GM13976 (cell line): ENCODE measurements at places on chromosomes 13 and 19.

DNA sequence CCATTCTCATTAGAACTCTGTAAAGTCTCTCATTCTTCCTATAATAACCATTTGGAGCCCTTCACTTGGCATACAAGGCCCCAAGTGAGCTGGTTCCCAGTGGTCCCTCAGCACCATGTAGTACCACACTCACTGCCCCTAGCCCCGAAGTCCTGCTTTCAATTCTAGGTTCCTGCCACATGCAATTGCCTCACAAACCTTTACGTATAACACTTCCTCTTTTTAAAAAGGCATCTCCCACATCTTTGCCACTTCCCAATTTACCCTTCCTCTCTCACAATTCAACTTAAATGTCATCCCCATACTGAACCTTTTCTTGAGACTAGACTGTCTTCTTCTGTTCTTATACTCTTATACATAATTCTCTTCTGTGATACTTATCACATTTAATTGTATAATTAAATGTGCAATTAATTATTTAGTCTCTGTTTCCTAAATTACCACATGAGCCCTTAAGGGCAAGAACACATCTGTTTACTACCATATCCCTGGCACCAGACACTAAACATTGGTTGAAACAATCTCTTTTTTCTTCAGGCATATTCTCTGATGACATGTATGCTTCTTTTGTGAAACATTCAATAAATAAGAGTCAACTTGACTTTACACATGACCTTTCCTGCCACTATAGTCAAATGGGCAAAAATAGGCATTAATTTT, 304.0 kb downstream of the SPRY2 start:
- DNase-seq: no peak

GRCh38 chr13:33537026-33537425, 251.5 kb upstream of the STARD13 start:
- DNase-seq: no peak

- DNase-seq: no peak
Observed at GRCh38 chr13:66578305-66578704, 651.8 kb downstream of the PCDH9 start.

GRCh38 chr13:85241060-85241459, 558.2 kb downstream of the SLITRK6 start:
- DNase-seq: no peak

DNA sequence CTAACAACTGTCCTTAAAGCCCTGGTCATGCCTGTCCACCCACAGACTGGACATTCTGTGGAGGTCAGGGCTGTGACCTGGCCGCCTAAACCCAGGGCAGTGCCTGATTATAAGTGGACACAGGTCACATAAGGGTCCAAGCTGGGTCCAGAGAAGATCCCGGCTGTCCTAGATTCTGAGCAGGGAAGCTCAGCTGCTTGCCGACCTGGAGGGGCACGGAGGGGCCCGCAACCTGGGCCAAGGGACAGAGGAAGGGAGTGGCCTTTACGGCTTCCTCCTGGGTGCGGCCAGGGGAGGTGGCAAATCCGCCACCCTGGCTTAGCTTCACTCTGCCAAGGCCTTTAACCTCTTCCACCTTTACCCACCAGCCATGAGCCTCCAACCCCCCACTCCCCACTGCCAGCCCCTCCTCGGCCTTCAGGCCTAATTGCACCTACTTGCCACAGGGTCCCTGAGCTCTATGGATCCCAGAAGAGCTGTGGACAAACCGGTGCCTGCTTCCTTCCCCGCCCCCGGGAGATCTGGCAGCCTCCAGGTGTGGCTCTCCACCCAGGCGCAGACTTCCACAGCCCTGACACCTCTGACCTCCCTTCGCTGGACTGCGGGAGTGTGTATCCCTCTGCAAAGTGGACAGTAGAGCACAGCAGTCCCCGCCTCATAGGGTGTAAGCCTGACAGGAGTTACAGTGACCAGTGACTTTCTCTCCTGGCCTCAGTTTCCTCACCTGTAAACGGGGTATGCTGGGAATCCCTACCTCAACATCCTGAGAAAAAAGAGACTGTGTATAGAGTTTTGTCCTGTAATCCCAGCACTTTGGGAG, 1.7 kb downstream of the CD320 start:
- no peak for DNase-seq

- no peak for DNase-seq
Observed at GRCh38 chr13:102325321-102325720, 76.5 kb downstream of the FGF14 start.

DNA sequence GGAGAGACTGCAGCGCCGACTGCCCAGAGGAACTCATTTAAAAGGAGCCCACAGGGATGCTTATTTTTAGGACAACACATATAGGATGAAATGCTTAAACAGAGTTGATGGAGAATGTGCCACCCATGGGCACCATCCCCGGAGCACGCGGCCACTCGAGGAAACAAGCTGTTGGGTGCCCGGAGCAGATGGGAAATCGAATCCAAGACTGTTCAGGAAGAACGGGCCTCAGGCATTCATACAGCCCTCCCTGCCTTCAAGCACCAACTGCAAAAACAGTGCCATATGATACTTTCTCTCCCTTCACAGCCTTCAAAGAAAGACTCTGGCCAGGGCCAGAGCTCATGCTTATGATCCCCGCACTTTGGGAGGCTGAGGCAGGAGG, 40.2 kb downstream of the RAB20 start:
- no peak for DNase-seq

GRCh38 chr19:44617110-44617880, 3.9 kb downstream of the IGSF23 start:
- DNase-seq: no peak

- DNase-seq: no peak
Observed at GRCh38 chr13:101150998-101151397, 265.3 kb downstream of the NALCN start.

- DNase-seq: peak; percentile 73
Observed at GRCh38 chr19:35641515-35642151, at the start of gene ETV2. TSS of gene ETV2 (plus strand) at chr19:35641745. CDS start at chr19:35642461, 716 bp downstream.

- DNase-seq: no peak
Observed at GRCh38 chr19:35460608-35461007, 12.6 kb downstream of the FFAR2 start.

DNA sequence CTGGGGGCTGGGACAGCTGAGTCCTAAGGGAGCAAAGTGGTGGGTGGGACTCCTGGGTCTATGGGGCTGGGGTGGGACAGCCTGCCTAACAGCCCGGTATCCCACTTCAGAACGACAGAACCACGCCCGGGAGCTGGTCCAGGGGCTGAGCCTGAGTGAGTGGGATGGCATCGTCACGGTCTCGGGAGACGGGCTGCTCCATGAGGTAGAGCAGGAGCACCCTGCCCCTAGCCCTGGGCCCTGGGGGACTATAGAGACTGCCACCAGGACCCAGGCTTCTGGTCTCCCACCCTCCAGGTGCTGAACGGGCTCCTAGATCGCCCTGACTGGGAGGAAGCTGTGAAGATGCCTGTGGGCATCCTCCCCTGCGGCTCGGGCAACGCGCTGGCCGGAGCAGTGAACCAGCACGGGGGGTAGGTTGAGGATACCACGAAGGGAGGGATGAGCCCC, 8.6 kb downstream of the SPHK2 start:
- DNase-seq: no peak

- DNase-seq: no peak
Observed at GRCh38 chr19:33796164-33796875, at the start of gene KCTD15. TSS of gene KCTD15 (plus strand) at chr19:33796870. CDS start at chr19:33800455, 3,585 bp downstream.

DNA sequence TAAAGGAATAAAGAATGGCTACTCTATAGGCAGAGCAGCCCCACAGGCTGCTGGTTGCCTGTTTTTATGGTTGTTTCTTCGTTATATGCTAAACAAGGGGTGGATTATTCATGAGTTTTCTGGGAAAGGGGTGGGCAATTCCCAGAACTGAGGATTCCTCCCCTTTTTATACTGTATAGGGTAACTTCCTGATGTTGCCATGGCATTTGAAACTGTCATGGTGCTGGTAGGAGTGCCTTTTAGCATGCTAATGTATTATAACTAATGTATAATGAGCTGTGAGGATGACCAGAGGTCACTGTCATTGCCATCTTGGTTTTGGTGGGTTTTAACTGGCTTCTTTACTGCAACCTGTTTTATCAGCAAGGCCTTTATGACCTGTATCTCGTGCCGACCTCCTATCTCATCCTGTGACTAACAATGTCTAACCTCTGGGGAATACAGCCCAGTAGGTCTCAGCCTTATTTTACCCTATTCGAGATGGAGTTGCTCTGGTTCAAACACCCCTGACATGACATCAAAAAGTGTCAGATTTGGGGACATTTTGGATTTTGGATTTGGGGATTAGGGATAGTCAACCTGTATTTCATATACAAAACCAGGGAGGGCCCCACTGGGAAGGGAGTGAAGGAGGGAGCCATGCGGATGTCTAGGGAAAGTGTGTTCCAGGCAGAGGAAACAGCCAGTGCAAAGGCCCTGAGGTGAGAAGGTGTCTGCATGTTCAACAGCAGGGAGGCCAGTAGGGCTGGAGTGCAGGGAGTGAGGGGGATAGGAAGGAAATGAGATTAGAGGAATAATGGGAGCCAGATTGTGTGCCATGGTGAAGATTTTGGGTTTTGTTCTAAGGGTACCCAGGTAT, 10.9 kb downstream of the FXYD5 start:
- no peak for DNase-seq

GRCh38 chr19:4635754-4636116, 3.6 kb upstream of the TNFAIP8L1 start:
- no peak for DNase-seq

GRCh38 chr13:33659894-33660293, 158.1 kb upstream of the RFC3 start:
- DNase-seq: no peak

DNA sequence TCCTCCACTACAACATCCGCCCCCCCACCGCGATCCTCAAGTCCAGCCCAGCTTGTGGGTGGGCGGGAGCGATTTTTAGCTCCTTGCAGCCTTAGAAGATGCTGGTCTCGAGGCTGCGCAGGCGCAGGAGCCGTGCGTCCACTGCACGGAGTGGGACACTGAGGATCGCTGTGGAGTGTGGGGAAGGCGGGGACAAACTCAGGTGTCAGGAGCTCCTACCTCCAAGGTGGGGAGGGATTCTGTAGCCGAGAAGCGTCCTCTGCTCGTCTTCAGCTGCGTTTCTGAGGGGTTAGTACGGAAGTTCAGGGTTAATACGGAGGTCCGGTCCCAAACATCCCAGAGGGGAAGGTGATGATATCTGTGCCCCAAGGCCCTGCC, at the start of gene RTBDN:
RTBDN (minus strand) TSS at position 14 of the 378 bp plus-strand sequence. CDS start 4,600 bp downstream, outside the sequence.
- no peak for DNase-seq

GRCh38 chr19:12194827-12195731, 32.2 kb downstream of the ZNF136 start:
- peak; percentile 51 for DNase-seq

- DNase-seq: no peak
Observed at GRCh38 chr13:25771641-25772478, 280.0 kb downstream of the SHISA2 start.

- no peak for DNase-seq
Observed at GRCh38 chr13:106527826-106528225, 7.6 kb downstream of the EFNB2 start.

GRCh38 chr19:52665529-52665928, 27.4 kb upstream of the ZNF83 start:
- DNase-seq: no peak

DNA sequence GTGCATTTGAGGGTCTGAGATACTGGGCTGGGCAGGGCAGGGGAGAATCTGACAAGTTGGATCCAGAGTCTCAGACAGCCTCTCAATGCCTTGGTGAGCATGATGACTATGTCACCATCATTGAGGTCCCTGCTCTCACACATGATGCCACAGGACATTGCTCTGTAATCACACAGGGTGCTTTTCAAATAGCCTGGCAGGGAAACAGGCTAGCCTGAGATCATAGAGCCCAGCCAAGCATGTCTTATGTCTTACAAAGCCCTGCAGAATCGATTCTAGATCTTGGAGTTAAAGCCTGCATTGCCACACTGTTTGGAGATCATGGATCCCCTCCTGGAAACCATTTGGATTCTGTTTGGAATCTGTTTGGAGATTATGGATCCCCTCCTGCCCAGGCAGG, 5.3 kb downstream of the KCNN1 start:
- DNase-seq: no peak

- no peak for DNase-seq
Observed at GRCh38 chr13:101712026-101712348, 259.5 kb downstream of the ITGBL1 start.

- no peak for DNase-seq
Observed at GRCh38 chr19:35807633-35808032, 5.0 kb downstream of the PRODH2 start.

- DNase-seq: no peak
Observed at GRCh38 chr19:43690890-43691289, 20.9 kb upstream of the PLAUR start.

GRCh38 chr13:105543742-105544141, 991.7 kb downstream of the EFNB2 start:
- DNase-seq: no peak

DNA sequence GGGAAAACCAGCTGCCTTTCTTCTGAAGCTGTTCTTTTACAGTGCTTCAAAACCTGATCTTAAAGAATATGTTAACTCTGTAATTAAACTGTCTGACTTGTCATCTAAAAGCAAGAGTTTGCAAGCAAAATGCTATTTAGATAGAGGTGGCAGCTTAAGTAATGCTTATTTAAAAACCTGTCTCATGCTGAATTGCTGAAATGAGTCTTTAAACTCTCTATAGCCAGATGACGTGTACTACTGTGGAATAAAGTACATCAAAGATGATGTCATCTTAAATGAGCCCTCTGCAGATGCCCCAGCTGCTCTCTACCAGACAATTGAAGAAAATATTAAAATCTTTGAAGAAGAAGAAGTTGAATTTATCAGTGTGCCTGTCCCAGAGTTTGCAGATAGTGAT, 22.9 kb downstream of the ITM2B start:
- no peak for DNase-seq

GRCh38 chr13:74003374-74003773, 130.8 kb downstream of the KLF12 start:
- DNase-seq: no peak

GRCh38 chr13:102591988-102592781, 4.6 kb upstream of the TPP2 start:
- DNase-seq: peak; percentile 72

- DNase-seq: no peak
Observed at GRCh38 chr13:51811920-51812451, 8.0 kb upstream of the DHRS12 start.

- DNase-seq: peak; percentile 77
Observed at GRCh38 chr19:14536926-14537692, 7.7 kb downstream of the TECR start.

GRCh38 chr13:40233731-40234195, 432.7 kb downstream of the FOXO1 start:
- DNase-seq: no peak

GRCh38 chr19:8302734-8303133, 5.4 kb downstream of the CD320 start:
- DNase-seq: no peak

- peak; percentile 76 for DNase-seq
Observed at GRCh38 chr19:13865571-13866462, 11.1 kb upstream of the NANOS3 start.

DNA sequence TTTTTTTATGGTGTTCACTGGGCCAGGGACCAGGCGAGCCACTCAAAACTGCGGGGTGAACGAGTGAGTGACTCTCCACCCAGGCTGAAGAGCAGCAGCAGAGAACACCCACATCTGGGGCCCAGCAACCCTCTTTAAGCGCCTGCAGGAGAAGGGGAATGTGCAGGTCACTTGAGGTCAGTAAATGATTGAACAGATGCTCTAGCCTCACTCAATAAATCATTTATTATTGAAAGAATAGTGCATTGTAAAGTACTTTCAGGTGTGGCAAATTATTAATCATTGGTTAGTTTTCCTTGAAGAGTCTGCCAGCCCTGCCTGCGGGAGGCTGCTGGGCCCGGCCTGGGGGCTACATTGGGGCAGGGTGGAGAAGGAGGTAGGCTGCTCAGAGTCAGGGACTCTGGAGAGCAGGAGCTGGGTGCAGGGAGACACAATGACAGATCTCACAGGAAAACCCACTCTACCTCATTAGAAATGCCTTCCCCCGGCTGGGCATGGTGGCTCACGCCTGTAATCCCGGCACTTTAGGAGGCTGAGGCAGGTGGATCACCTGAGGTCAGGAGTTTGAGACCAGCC, 42.5 kb downstream of the ABCC4 start:
- DNase-seq: no peak
